Daoy (cell line): ENCODE measurements at places on chromosomes 6 and 20. TPM values are rescaled to one million over a fixed set of nuclear protein-coding genes. Genes with fewer than 3 reads are reported as not detected.

DNA sequence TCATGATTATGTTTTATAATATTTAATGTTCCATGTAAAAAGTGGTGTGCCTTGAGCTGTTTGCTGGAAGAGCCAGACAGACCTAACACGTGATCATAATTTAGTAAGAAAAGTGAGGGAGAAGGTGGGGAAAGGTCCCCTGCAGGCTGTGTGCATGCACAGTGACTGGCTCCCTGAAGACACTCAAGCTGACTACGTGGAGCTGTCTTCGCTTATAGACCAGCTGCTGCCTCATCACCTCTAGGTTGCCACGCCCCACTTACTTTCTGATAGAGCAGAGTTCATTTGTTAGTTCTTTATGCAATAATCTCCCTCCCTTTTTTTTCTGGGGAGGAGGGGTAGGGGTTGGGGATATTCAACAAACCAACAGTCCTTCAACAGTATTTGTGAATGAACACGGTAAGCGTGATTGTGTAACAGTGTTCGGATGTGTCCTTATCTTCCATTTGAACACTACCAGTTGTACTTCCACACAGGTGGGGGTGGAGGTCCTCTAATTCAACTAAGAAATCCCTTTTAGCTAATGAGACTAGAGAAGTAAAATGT lies 157.3 kb downstream of the BACH2 start:
- no peak for DNase-seq

DNA sequence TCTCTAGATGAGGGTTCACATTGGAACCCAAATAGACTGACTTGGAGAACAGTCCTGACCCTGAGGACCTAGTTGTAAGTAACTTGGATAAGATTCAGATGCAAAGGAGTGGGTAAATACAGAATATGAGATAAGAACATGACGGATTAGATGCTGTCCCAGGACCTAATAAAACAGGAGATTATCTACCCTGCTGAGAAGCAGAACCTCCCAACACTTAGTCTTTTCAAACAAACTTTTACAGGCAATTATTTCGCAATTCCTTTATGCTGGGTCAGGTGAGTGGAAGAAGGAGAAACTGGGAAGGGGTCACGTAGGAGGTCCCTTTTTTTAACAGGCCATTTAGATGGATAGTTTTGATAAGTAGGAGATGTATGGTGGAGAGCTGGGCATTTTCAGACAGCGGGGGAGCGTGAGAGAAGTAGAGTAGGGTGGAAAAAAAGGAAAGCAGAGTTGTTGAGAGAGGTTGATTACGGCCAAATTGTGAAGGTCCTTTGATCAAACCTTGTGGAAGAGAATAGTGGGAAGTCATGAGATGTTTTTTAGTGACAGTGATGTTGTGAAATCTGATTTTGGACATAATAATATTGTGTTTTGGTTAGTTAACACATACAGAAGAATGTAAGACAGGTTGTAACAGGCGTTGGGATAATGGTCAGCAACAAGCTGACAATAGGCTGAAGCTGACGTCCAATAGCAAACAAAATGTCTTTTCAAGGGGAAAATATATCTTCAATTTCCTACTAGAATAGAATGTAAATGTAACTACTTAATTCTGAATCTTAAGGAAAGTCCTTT lies 32.8 kb downstream of the FAM83B start:
- no peak for DNase-seq

DNA sequence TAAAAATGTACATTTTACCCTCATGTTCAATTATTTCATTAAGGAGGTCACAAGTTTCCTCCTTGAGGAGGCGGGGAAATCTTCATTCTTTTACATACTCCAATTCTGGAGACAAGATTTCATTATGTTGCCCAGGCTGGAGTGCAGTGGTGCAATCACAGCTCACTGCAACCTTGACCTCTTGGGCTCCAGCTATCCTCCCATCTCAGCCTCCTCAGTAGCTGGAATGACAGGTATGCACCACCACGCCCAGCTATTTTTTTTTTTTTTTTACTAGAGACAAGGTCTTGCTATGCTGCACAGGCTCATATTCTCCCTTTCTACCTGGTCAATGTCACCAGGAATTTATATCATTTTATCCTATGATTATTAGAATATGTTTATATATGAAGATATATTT lies 85.8 kb downstream of the FUT9 start:
- DNase-seq: no peak

- DNase-seq: peak; percentile 42
Measured at GRCh38 chr6:89977808-89978748, 83.8 kb downstream of the GJA10 start.

GRCh38 chr6:160101277-160102205 lies 20.1 kb upstream of the SLC22A1 start:
- DNase-seq: no peak

SMPDL3A gene
- 6.0 and 7.8 TPM in 2 replicates for total RNA-seq

GRCh38 chr6:90387383-90387775 lies 90.7 kb upstream of the BACH2 start:
- DNase-seq: peak; percentile 33
